Activated T-helper 1 cell treated with anti-CD3 and anti-CD28 coated beads, Interleukin-12 subunit alpha, Interleukin-12 subunit beta, Interleukin-2, Interleukin-4 antibody, amounts not matched to agents 30 ng/mL and 10 ng/mL and 1 ng/mL, durations not matched to agents 14 hours and 24 hours and 36 hours (primary cell): ENCODE measurements at places on chromosomes 4 and X.
A peak's percentile ranks its signal among the peaks of the same experiment; 100 is the strongest.

DNA sequence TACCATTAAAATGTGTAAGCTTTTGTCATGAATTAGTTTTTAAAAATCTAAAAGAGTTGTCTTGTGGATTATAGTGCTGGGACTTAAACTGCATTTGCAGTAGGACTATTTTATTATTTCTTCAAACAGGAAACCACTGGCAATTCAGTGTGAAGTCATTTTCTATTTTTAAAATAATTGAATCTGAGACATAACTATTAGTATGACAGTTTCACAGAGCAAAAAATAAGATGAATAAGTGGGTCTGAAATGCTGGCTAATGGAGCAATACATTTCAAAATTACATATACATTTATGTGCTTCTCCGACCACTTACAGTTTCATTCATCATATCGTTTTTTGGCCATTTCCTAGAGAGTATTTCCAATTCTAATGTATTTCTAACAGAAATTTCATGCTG, 75.3 kb upstream of the RAPGEF2 start:
- DNase-seq = no peak

GRCh38 chr4:184250795-184251669, 33.4 kb upstream of the ENPP6 start:
- no peak for DNase-seq

GRCh38 chr4:155376387-155377268, at the start of gene MAP9:
TSS of gene MAP9 (minus strand) at chr4:155376965. CDS start at chr4:155375850, 1,115 bp downstream.
- DNase-seq = peak; percentile 82

DNA sequence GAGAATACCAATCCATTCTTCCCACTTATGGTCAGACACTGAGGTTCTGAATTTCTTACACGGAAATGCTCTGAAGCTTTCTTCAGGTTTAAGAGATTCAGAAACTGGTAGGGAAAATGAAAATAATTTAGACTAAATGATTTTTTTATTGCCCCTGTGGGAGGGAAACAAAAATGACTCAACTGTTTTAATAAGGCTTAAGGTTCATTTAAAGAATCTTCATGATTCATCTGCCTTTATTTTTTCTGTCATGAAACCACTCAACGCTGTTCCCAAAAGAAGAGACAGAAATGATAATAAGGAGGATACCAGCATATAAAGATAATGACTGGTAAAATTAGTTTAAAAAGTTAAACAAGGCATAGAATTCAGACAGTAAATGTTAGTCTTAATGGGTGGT, 39.3 kb upstream of the FAM47B start:
- no peak for DNase-seq

DNA sequence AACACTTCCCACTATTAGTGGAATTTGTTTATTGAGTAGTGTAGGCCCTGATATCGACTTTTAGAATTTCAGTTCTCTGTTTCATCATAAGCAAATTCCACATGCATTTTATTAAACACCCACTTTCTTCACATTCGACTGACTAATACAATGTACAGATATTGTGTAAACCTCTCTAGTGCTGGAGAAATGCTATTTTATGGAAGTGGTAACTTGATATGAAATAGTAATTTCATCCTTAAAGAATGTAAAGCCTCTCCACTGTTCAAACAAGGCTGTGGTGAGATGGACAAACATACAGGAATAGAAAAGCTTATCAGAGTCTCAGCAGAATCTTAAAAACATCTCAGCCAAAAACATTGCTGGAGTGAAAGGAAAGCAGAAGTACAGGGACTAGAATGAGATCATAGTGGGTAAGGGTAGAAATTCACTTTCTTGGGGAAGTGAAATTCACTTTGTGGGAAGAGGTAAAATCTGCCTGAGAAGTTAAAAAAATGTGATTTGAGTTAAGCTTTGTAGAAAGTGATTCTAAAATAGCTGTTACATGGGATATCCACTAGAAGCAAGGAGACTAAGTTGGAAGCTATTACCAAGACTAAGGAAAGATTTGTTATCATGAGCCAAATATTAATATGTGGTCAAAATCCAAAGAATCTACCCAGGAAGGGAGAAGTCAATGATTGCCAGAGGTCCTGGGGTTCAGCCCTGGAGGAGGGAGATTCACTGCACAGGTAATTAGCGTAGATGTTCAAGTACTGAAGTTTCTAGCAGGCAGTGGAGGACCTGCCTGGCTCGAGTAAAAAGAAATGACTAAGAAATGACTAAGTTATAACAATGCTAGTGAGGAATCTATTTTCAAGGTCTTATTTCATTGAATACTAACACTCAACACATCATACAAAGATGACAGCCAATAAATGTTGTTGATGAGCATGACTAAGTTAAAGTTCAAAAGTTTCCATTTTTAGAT, 398.3 kb upstream of the FAM47C start:
- DNase-seq = no peak

DNA sequence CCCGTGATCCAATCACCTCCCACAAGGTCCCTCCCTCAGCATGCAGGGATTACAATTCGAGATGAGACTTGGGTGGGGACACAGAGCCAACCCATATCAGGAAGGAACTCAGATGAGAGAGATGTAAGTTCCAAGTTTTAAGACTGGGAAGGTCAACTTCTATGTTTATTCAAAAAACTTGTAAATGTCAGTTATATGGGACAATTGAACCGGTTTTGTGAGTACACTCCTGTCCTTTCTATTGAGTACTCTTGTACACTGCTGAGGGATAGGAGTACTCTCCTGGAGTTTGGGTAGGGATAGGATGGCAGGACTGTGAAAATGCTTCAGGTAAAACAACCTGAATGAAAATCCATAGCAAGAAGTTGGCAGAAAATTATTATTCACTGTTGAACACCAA, 239.1 kb downstream of the ZNF674 start:
- no peak for DNase-seq

GRCh38 chr4:81039351-81039972, 9.0 kb downstream of the BMP3 start:
- DNase-seq = no peak

- DNase-seq = no peak
These were observed 13.8 kb downstream of the USP46 start for GRCh38 chr4:52645300-52645699.

DNA sequence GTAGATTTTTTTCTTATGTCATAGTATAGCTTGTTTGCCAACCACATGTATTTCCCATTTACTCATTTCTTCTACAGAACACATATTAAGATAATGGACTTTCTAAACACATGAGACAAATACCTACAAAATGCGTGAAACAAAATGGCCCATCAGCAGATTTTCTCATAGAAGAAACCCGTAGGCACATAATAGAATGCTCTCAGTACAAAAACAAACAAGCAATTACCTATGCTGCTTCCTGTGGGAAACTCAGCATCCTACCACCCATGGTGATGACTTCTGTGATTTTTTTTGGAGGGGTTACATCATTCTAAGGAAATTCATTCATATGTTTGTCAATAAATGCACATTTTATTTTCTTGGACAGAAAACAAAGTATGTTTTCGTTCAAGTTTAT, 343.6 kb downstream of the SPRY1 start:
- no peak for DNase-seq

DNA sequence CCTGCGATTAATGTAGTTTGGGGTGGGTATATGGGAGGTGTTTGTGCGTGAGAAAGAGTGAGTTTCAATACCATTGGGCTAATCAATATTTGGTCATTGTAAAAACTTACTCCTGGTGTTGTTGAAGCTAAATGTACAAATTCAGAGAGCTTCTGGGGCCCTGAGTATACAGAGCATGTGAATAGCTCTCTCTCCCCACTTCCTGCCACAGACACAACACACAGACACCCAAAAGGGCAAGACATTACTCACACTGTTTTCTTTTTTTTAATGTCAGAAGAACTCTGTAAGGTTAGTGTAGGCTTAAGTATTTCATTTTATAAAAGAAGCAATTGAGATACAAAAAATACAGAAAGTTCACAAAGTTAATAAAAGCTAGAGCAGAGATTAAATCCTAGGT, 151.3 kb upstream of the KCNIP4 start:
- DNase-seq = no peak

DNA sequence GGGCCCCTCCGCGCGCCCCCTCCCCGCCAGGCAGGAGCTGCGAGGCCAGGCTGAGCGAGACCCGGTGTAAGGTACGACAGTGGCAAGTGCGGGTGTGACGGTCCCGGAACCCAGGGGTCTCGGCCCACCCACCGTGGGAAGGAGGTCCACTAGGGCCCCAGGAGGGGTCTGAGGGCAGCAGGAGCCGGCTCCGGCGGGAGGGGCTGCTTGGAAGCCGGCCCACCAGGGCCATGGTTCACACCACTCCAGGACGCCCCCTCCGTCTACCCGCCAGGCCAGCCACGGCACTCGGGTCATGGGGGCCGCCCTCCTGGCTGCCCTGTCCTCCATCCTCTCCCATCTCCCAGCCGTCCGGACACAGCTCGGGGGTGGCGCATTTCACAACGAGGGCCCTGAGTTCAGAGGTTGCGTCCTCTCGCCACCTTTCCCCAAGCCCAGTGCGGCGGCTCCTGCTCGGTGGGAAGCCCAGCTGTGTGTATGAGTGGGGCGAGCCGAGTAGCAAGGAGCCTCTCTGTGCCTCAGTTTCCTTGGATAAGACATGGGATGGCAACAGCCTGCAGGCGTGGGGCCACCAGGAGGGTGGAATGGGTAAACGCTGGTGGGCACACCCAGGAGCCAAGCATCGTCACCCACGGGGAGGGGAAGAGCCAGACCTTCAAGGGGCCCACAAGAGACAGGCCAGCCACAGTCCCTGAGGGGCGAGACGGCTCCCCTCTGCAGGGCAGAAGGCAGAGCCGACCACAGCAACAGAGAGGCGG, 81.3 kb downstream of the FAM53A start:
- DNase-seq = no peak

GRCh38 chrX:15158350-15158735, 111.5 kb downstream of the ASB9 start:
- DNase-seq = no peak

DNA sequence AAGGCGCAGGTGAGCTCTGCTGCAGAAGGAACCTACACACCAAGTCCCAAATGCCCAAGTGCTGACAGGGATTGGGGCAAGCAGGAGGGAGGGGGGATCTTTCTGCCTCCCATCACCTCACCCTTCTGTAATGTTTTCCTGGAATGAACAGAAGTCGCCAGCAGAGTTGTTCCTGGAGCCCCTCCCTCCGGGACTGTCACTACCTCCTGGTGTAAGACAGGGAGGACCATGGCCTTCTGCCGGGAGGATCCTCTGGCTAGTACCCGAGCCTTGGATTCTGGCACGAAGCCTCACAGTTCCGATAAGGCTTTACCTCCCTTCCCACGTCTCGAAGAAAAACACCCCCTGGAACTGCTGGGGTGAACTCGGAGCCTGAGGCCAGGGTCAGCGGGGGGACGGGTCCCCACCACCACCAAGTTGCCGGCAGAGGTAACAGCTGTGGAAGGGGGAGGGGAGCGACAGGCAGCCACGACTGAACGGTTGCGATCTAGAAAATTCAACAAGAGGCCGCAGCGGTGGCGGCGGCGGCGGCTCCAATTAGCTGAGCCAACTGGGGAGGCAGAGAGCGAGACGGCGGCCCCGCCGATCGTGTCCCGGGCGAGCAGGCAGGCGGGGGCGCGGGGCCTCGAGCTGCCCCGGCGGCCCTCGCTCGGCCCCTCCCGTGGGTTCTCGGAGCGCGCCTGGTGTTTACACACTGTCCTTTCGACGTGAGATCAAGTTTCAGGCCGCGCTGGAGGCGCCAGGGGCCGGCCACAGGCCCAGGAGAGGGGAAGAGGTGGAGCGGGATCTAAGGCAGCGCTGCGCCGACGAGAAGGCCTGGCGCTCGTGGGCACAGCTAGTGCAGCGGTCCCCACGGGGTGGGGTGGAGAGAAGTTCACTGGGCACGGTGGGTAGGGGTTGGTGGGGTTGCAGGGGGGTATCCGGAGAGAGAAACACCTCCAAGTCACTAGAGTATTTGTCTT, 53.7 kb upstream of the BCOR start:
- DNase-seq = no peak

DNA sequence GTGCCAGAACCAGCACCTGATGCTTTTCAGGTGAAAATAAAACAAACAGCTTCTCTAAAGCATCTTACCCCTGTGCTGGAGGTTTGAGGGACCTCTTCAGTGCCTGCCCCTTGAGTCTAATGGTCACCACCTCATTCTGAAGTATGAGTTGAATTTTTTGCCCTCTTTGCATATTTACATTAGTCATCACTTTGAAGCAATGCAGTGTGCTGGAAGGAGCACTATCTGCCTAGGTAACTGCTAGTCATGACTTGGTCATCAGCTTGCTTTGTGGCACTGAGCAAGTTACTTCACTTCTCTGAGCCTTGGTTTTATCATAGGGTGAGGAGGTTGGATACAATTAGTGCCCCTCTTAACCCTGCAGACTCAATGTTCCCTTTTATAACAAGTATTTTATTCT, 44.9 kb downstream of the SPATA18 start:
- DNase-seq = no peak

DNA sequence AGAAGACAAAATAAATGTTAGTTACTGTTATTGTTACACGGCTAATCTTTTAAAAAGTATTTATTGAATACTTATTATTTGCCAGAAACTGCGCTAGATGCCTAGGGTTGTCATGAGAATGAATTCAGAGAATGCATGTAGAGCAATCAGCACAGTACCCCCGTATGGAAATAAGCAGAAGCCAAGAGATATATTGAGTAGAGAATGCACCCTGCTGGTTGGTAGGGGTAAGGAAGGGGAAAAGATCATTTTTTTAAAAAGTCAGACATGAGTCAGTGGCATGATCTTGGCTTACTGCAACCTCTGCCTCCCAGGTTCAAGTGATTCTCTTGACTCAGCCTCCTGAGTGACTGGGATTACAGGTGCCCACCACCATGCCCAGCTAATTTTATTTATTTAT, 13.1 kb upstream of the DRP2 start:
- DNase-seq = no peak

- DNase-seq = no peak
These were observed 421.3 kb downstream of the BCOR start for GRCh38 chrX:39676434-39676833.

DNA sequence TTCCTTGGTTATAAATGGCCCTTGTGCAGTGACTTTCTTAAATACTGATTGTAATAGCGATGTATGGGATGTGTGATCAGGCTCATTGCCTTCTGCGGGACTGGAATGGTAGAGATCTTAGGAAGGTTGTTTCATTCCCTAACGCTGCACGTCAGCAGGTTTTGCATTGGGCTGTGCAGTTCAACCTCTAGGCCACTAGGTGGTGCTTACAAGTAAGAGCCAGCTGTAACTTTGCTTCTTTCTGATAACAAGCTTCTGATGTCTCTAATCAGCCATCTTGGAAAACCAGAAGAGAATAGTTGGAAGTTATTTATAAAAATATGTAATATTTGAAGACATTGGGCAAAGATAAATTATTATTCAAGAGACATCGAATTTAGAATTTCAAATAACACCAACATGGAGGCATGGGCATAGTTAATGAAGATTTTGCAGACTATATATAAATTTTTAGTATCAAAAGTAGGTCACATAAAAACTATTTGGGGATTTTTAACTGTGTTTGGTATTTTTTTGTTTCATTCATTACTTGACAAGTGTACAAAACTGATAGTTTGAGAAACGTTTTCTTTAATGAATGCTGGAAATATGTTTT, 339.7 kb upstream of the PCDH7 start:
- DNase-seq = no peak

- no peak for DNase-seq
These were observed 675.1 kb downstream of the GRXCR1 start for GRCh38 chr4:43567644-43568043.

GRCh38 chr4:98468709-98469108, 189.7 kb downstream of the TSPAN5 start:
- DNase-seq = no peak

GRCh38 chrX:72125331-72126047, 6.2 kb downstream of the RTL5 start:
- DNase-seq = no peak
